ENCODE measurements at places on chromosomes 7 and 10.

GRCh38 chr7:128904381-128905197 lies 5.9 kb downstream of the KCP start:
- DNase-seq, result peak; percentile 57

- DNase-seq, result peak; percentile 35
These were observed 689 bp upstream of the SMARCD3 start for GRCh38 chr7:151249034-151249731.

- peak; percentile 23 for DNase-seq
These were observed 55.4 kb downstream of the MICALL2 start for GRCh38 chr7:1403638-1404459.

DNA sequence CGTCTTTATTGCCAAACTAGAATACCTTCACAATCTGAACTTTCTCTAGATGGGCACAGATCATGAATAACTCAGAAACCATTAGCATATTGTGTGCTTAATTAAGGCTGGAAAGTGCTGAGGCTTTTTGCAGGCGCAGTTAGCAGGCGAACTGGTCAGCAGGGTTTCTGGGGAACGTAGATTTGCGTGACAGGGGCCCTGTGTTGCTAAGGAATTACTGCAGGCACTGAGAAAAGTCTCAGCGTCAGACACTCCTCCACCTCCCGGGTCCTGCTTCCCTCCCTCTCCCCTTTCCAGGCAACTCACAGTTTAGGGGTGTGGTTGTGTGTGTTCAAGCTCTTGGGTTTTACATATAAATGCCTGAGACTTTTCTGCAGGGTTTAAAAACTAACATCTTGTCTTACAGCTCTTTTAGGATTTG lies 2.2 kb downstream of the MAP3K8 start:
- DNase-seq, result peak; percentile 73

DNA sequence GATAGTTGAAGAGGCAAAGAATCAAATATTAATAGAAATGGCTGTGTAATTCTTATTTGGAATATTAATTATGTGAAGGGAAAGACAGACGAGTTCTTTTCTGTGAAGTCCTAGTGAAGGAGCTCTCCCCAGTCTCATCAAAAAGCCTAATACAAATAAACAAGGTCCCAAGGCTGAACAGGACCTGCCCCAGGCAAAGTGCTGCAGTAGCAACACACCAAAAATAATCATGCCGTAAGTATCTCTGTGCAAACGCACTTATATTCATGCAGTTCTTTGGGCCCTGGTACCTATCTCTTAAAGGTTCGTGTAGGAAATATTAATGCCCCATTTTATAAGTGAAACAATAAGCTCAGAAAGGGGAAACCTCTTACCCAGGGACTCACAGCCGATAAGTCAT lies 12.2 kb upstream of the CHST15 start:
- DNase-seq, result no peak

GRCh38 chr10:101494650-101495049 lies 93.4 kb downstream of the POLL start:
- no peak for DNase-seq

DNA sequence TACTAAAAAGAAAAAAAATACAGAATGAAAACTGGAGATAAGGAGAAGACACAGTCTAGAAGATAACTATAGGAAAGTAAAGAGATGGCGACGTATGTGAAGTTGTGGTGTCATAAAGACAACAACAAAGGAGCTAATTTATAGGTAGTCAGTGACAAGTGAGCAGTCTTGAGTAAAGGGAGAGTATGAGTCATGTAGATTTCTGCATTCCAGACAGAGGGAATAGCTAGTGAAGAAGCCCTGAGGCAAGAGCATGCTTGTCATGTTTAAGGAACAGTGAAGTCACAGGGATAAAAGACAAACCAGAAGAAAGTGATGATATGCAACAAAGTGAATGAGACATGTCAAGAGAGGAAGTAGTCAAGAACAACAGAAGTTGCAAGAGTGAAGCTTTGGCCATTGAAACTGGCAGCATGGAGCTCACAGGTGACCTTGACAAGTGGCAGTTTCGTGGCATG lies 2.3 kb upstream of the MIOS start:
- DNase-seq, result peak; percentile 80
